ENCODE measurements at places on chromosomes 3 and 15.

- no peak for DNase-seq
Observed at GRCh38 chr15:69979262-69979661, 118.5 kb downstream of the TLE3 start.

DNA sequence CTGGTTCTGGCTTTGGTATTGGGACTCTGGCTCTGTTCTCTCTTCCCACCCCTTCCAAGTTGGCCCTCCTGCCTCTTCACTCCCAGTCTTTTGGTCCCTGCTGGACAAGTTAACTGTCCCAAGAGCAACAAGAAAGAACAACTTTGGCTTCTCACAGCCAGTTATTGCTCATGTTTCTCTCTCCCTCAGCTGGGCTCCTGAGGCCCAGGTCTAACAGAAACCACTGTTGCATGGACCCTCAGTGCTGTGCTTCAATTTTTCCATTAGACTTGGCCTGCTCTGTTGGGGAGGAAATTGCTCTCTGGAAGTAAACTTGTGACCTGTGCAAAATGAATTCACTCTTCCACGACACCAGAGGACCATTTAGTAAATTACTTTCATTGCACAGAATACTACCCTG lies 64.5 kb downstream of the CHST2 start:
- no peak for DNase-seq

GRCh38 chr15:55694652-55695150 lies 48.3 kb downstream of the PRTG start:
- DNase-seq: no peak

- no peak for DNase-seq
Observed at GRCh38 chr15:92149465-92149864, 244.2 kb upstream of the ST8SIA2 start.

- peak; percentile 46 for DNase-seq
Observed at GRCh38 chr3:46065294-46065705, 38.0 kb upstream of the XCR1 start.

- no peak for DNase-seq
Observed at GRCh38 chr3:58624550-58624949, 42.0 kb downstream of the FAM3D start.

DNA sequence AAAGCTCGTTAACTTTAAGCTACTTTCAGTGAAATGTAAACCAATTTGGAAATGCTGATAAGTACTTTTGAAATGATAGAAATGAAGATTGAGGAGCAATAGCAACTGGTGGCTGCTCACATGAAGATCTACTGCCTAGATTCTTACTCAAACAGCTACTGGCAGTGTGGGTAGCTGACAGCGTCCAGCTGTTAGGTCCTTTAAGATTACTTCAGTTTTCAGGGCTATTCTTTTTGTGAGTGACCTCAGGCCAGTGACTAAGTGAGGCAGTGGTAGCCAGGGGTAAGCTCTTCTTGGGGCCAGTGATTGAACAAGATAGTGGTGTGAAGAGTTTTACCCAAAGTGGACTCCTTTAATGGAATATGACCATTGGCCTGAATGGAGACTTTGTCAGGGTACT lies 41.3 kb downstream of the NECTIN3 start:
- DNase-seq: no peak

GRCh38 chr3:173676094-173676493 lies 278.6 kb downstream of the NLGN1 start:
- no peak for DNase-seq

- no peak for DNase-seq
Observed at GRCh38 chr15:90153658-90154057, 47.5 kb upstream of the SEMA4B start.

DNA sequence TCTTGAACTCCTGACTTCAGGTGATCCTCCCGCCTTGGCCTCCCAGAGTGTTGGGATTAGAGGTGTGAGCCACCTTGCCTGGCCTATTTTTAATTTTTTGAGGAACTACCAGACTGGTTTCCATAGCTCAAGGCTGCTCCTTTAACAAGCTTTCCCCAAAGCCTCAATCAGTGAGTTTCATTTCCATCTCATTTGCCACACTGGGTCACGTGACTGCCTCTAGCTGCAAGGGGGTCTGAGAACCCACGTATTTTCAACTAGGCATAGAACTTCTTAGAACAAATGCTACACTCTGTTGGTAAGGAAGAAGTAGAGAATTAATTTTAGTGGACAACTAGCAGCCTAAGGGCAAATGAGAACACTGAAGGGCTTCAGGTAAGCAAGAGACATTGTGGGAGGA lies 3.1 kb upstream of the CD276 start:
- DNase-seq: no peak

DNA sequence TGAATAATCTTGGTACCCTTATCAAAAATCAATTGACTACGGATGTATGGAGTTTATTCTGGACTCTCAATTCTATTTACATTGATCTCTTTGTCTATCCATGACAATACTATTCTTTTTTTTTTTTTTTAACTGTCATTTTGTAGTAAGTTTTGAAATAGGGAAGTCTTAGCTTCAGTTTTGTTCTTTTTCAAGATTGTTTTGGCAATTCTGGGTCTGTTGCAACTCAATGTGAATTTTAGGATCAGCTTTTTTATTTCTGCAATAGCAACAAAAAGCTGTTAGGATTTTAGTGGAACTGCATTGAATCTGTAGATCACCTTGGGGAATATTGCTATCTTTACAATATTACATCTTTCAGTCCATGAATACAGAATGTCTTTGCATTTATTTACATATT lies 21.4 kb downstream of the BTLA start:
- no peak for DNase-seq

GRCh38 chr3:156176048-156176447 lies 55.7 kb downstream of the KCNAB1 start:
- no peak for DNase-seq

DNA sequence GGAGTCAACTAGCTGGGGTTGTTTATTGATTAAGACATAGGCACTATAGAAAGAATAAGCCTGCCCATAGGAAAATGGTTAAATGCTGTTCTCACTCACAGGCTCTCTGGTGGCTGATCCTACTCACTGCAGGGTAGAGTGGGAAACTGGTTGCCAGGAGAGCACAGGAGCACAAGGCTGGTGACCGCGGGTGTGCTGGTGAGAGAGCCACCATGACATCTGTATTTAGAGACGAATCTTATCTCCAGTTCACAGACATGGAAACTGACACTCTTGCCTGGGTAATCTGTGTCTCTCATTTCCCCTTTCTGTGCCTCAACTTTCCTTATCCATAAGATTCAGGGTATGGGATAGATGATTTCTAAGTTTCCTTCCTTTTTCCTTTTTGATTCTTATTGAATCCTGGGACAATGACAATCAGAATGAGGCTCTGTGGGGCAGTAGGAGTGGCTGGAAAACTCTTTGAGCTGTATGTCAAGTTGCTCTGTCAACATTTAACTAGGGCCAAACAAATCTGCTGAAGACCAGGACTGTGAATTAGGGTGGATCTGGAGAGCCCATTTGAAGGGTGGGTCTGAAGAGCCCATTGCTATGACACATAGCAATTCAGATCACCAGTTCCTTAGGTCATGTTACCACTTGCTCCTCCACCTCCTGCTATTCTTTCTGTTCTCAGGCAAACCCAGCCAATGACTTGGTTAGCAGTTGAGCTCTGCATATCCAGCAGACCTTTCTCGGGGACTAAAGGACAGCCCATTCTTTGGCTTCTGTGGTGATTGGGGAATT lies 286.1 kb upstream of the TBL1XR1 start:
- no peak for DNase-seq

DNA sequence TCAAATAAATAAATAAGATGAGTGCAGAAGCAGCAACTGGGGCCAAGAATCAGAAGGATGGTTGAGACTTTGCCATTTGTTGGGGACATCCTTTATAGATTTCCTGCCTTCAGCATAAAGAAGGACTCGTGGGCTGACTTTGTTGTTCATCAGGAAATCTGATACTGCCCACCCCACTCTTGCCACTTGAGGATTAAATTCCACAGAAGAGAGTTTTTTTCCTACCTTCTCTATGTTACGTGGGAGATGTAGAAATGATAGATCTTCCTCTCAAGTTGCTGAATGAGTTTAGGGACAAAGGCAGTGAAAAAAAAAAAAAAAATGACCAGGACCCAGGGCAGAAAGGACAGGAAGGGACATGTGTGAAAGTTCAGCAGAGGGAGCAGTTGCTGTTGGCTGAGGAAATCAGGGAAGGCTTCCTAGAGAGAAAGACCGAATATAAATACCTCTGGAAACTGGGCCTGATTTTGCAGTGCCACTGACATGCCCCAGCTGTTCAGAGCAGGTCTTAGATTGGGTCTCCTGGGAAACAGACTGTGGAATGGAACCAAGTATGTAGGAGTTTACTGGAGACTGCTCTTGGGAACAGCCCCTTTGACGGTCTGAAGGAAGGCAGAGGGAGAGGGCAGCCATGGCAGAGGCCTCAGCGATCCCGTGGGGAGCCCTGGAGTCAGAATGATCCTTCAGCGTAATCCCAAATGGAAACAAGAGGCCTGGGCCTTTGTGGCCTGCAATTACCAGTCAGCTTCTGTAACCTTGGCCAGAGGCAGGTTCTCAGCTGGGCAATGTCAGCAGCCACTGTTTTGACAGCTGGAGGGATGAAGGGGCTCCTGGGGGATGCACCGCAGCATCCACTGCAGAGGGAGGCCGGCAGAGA lies 50.9 kb downstream of the C3orf20 start:
- no peak for DNase-seq

GRCh38 chr3:172317984-172318383 lies 130.3 kb downstream of the GHSR start:
- no peak for DNase-seq

DNA sequence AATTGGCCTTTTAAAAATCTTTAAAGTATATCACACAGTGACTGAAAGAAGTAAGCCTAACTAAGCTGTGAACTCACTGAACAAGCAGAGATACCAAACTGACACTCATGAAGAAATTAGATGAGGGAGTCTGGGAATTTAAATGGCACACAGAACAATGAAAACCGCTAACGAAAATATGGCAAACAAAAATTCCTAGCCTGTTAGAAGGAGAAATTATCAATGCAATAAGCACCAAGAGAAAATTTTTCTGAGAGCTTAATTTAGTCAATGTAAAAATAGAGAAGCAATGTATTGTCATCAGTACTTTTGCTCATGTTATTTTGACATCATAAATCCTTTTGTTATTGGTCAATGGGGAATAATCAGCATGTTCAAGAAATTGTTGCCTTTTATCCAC lies 291.1 kb upstream of the PDZRN3 start:
- no peak for DNase-seq

- DNase-seq: no peak
Observed at GRCh38 chr3:8441969-8442559, 59.6 kb upstream of the LMCD1 start.

- DNase-seq: no peak
Observed at GRCh38 chr3:167626490-167626889, 27.3 kb downstream of the WDR49 start.

- no peak for DNase-seq
Observed at GRCh38 chr3:15452961-15453360, 25.6 kb downstream of the EAF1 start.

GRCh38 chr15:70100474-70101341 lies 3.0 kb upstream of the TLE3 start:
- DNase-seq: no peak

DNA sequence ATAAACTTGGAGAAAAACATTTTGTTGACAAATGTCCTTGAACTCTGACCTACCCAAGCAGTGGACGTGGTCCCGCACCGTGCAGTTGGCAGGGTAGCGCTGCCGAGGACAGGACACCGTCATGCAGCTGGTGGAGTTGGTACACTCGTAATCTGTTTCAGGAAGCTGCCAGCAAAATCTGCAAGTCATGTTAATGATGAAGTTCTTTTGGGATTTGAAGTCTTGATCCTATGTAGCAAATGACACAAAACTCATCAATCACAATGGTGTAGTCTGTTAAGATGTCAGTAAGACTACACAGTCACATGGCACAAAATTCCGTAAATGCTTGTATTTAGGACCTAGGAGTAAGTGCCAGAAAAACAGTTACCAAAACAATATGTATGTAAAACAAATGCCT lies 5.5 kb downstream of the TM2D3 start:
- DNase-seq: no peak

GRCh38 chr3:189516039-189516438 lies 115.2 kb upstream of the TP63 start:
- no peak for DNase-seq

GRCh38 chr3:172320468-172320867 lies 127.8 kb downstream of the GHSR start:
- no peak for DNase-seq

- no peak for DNase-seq
Observed at GRCh38 chr15:29736012-29736743, 86.1 kb downstream of the TJP1 start.

- no peak for DNase-seq
Observed at GRCh38 chr3:151709847-151710246, 23.9 kb upstream of the AADACL2 start.

DNA sequence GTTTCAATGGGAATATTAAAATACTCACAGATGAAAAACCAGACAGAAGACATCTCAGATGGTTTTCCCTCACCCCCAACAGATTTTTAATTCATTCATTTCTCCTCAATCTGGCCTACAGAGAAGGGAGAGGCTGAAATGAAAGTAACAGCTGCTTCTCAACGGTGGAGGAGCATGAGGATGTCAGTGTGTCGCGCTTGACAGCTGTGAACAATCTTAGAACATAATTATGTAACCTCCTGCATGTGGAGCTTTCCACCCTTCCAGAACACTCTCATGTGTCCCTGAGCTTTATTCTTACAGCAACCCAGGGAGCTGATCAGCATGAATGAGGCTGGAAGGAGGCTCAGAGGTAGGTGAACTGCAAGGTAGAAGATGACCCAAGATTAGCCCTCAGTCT lies 52.7 kb downstream of the MB21D2 start:
- DNase-seq: no peak

DNA sequence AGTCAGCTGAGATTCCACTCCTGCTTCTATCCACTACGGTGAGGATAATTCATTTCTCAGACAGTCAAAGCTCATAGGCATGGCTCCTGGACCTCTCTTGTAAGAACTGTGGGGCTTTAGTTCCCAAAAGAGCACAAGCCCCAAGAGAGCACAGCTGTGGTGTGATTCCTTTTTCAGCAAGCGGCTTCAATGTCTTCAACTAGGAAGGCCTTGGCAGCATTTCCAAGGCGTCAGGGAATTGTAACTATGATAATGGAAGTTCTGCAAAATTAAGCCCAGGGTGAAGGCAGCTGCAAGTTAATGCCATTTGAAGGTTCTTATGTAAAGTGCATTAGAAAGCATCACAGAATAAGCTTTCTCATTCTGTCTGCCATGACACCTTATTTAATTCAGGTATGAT lies 657.1 kb downstream of the GRM7 start:
- no peak for DNase-seq
